HT-29 (cell line): ENCODE measurements at places on chromosomes 12 and 14.

- no peak for DNase-seq
These were observed 4.7 kb upstream of the PSMA6 start for GRCh38 chr14:35287431-35288013.

GRCh38 chr14:68261092-68261842 is 441.7 kb downstream of the RAD51B start:
- no peak for DNase-seq

GRCh38 chr12:15001733-15002382 is 29.0 kb downstream of the PDE6H start:
- DNase-seq: no peak

GRCh38 chr12:75130811-75131210 is 78.8 kb downstream of the KCNC2 start:
- DNase-seq: no peak

GRCh38 chr14:70699646-70700045 is 57.9 kb downstream of the TTC9 start:
- DNase-seq: no peak

DNA sequence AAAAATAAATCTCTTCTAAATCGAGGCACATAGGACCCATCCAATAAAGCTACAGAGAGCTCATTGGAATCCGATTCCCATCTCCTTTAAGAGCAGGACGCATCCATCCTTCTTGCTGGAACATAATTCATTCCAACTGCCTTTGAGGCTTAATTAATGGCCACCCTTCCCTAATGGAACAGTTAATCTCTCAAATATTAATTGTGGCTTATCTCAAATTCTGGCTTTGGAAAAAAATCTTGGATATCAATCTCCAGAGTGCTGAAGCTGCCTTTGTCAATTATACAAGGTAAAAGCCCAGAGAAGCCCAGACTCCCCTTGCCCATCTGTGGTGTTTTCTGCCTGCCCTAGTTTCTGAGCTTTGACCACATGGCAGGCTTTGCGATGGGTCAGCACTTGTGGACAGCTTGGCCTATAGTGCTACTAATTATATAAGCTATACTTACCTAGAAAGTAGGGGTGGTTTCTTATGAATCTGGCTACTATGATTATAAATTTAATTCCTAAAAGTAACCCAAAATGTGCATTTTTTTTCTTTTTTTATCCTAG is 246.3 kb downstream of the NUAK1 start:
- no peak for DNase-seq

- no peak for DNase-seq
These were observed 23.7 kb upstream of the SLC2A3 start for GRCh38 chr12:7959701-7960121.

GRCh38 chr12:1632702-1633101 is 3.7 kb downstream of the WNT5B start:
- DNase-seq: no peak

DNA sequence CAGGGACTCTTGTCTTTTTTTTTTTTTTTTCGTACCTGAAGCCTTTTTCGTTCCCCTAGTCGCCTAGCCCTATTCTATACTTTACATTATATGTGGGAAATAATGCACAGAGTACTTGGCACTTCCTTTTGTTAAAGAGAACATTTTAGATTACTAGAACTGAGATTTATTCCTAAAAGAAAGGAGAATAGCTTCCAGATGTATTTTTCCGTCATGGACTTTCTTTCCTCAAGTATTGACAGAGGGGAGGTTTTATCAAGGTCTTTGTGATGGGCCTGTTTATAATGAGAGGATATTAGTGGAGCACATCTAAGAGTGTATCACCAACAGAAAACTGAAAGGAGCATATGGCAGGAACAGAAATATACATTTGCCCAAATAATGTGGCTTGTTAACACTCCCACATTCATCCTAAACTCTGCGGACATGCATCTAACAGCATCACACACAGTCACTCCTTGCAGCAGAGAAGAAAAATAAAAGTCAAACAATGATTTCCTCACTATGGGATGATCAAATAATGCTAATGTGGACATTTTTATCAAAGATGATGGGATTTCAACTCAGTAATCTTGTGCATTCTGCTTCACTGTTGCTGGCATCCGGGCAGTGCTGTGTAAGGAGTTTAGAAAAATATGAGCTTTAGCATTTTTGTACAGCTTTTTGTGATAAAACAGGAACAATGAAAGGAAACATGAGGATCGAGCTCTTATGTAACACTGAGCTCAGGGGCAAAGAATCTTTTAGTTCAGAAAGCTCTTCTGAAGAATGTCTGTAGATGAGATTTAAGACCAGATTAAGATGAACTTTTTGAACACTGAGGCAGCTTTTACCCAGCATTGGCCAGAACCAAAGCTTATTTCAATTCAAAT is 183.1 kb downstream of the EGLN3 start:
- no peak for DNase-seq

GRCh38 chr14:34794217-34794616 is 79.8 kb upstream of the CFL2 start:
- DNase-seq: no peak

DNA sequence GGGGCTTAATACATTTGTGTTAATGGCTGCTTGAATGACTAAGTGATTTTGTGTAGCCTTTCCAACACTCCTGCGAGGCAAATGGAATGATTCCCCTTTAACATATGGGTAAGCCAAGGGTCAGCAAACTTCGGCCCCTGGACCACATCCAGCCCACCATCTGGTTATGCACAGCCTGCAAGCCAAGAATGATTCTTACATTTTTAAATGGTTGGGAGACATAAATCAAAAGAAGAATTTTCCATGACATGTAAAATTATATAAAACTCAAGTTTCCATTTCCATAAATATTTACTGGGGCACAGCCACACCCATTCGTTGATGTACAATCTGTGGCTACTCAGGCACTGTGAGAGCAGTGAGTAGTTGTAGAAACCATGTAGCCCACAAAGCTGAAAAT is 9.0 kb downstream of the SLC8B1 start:
- DNase-seq: no peak

DNA sequence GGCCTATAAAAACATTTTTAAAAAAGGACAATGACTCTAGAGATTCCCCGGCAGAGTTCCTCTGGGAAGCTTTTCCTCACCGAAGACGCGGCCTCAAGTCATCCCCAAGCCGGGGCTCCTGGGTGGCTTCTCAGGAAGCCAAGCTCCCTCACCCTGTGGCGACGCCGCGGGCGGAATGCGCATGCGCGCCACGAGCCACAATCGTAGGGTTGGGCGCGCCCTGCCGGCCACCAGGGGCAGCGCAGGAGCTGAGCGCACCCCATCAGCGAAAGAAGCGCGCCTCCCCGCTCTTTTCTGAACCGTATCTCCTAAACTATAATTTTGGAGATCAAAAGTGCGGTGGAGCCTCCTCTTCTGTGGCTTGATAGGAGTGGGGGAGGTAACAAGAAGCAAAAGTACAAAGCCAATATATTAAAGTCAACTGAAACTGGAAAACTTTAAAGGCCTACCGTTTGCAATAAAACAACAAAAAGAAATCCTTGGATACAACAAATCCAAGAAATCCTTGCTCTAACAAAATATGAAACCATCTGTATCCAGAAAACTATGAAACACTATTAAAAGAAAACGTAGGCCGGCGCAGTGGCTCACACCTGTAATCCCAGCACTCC is 17.4 kb upstream of the CHFR start:
- DNase-seq: no peak

DNA sequence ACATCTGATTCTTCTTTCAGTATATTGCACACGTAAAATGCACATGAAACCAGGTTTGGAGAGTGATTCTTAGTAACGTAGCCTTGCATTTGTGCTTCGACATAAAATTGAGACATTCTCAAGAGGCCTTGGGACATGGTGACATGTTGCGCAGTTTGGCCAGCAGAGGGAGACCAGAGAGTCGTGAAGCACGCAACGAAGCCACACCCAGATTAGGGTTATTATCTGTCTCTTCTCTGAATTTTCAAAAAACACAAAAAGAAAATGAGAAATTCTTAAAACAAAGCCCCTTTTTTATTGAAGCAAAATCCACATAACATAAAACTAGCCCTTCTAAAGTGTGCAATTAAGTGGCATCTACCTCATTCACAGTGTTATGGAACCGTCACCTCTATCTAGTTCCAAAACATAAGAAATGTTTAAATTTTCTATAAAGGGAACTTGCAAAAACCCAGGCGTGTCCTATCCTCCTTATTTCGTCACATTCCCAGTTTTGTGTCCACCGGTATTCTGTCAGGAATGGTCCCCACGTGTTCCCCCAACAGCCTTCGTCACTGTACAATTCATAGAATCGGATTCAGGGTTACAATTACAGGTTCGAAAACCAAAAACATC is 108.8 kb upstream of the ATF7IP start:
- peak; percentile 78 for DNase-seq

GRCh38 chr12:119005913-119006312 is 24.6 kb downstream of the SRRM4 start:
- DNase-seq: no peak

DNA sequence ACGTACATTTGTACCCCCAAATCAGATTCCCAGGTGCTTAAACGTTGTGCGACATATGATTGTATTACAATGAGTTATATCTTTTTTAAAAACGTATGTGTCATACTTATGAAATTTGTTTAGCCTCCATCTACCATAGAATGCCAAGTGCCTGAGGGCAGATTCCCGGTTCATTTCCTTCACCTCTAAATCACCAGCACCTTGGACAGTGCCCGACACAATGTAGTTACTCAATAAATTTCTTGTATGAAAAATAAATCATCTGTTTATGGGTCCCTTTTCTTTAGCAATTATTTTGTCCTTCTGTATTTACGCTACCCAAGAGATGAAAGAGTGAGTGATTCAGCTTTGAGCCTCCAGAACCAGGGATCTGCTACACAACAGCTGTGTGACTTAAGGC is 157.4 kb downstream of the TBX5 start:
- no peak for DNase-seq

GRCh38 chr14:90739318-90740068 is 76.7 kb downstream of the TTC7B start:
- DNase-seq: no peak

- DNase-seq: no peak
These were observed 103.0 kb downstream of the CRADD start for GRCh38 chr12:93780101-93780641.

DNA sequence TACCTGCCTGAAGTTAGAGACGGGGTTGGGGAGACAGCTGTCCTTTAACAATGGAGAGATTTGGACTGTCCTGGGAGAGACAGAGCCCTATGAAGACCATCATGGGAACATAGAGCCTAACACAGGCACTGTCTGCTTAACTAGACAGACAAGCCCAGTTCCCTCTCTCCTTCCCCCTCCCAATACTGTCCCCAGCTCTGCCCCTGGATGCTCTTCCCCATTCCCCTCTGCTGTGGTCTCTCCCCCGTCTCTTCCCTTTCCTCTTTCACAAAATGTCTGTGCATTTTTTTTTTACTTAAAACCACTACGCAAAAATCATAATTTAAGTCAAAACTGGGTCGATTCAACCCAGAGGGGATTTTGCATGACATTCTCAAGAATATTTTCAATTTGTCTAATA is 232.9 kb downstream of the CHST11 start:
- DNase-seq: no peak

- DNase-seq: no peak
These were observed 679.5 kb downstream of the C12orf50 start for GRCh38 chr12:87349681-87350080.

GRCh38 chr12:57224973-57225679 is 4.4 kb upstream of the SHMT2 start:
- no peak for DNase-seq

- DNase-seq: peak; percentile 27
These were observed 137.2 kb upstream of the DHRS4 start for GRCh38 chr14:23816371-23816770.

DNA sequence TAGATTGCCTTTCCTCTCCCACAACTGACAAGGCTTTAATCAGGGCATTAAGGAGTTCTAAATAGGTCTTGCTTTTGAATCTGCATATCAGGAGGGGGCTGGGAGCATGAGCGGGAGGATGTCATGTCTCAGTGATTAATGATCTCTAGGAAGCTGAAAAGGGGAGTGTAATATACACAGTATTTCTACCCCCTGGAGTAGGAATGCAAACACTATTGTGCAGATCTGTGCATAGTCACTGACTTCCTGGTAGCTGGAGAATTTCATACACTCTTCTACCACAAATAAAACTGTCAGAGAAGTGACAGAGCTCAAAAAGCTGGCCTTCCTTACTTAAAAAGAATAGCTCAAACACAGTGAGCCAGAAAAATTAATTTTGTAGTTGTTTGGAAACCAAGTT is 65.8 kb downstream of the RIC8B start:
- no peak for DNase-seq

DNA sequence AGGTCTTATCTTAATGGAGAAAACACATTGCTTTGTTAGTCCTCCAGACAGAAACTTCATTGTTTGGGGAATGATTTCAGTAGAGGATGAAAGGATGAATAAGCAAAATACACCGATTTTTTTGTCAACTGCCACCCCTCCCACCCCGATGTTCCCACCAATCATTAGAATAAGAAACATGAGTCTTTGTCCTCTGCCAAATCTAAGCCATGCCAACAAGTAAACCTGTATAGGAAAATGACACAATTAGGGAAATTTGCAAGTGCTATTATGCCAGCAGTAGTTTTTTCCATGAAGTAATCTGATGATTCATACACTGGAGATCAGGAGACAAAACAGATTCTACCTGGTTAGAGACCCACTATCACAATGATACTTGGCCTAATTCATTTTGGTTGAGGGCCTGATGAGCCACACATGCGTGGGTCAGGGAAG is 35.9 kb downstream of the FLRT2 start:
- DNase-seq: no peak

GRCh38 chr12:12221560-12221959 is 45.3 kb downstream of the LRP6 start:
- DNase-seq: peak; percentile 19

DNA sequence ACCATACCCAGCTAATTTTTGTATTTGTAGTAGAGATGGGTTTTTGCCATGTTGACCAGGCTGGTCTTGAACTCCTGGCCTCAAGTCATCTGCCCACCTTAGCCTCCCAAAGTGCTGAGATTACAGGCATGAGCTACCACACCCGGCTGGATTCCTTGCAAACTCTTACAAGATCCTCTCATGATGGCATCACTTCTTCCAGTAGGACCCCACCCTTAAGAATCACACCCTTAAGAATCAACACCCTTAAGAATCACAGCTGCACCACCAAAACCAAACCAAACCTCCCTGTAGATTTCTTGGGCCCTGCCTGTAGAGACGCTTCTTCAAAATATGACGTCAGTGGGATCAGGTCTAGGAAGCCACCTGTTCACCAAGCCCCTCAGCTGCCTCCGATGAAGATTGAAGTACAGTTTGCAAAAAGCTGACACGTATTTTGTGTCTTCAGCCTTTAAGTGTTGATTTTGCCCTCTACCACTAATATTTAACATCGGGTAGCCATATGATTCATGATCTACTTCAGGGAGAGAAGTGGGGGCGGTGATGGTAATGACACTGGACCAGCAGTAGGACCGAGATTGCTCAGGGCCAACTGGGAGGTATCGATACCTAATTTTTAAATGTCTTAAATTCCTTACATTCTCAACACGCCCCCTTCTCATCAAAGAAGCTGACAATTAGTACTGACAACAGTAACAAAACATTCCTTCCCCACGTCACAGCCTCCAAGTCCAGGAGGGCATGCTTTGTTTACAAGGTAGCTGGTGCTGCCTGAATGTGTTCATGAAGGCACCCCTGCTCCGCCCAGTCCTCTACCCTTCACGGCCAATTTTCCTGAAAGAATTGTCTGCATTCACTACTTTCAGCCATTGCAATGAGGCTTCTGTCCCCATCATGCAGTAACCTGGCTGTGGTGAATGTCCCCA is 57.2 kb downstream of the ESRRB start:
- DNase-seq: no peak
